ENCODE measurements at places on chromosomes 13 and 19.

GRCh38 chr13:110197026-110197425 is 109.9 kb downstream of the COL4A1 start:
- no peak for DNase-seq

DNA sequence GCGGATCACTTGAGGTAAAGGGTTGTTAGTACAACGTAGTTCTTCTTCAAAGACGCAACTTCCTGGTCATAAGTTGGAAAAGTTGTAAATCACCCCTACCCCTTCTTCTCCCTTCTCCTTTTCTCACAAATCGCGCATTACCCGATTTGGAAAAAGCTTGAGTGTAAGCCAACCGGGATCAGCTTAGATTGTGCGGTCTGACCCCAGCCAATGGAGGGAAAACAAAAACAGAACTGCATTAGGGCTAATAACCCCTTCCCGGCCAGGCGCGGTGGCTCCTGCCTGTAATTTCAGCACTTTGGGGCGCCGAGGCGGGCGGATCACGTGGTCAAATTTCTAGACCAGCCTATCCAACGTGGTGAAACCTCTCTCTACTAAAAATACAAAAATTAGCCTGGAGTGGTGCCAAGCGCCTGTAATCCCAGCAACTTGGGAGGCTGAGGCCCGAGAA is 806 bp downstream of the ZNF90 start:
- peak; percentile 3 for DNase-seq

GRCh38 chr19:13441810-13442512 is 64.3 kb downstream of the CACNA1A start:
- no peak for DNase-seq

GRCh38 chr13:69287050-69287698 is 820.5 kb upstream of the ATXN8OS start:
- no peak for DNase-seq

- no peak for DNase-seq
These were observed 10.7 kb downstream of the LILRA5 start for GRCh38 chr19:54302257-54302656.

- DNase-seq: no peak
These were observed 177.6 kb downstream of the SHISA2 start for GRCh38 chr13:25874064-25874737.

DNA sequence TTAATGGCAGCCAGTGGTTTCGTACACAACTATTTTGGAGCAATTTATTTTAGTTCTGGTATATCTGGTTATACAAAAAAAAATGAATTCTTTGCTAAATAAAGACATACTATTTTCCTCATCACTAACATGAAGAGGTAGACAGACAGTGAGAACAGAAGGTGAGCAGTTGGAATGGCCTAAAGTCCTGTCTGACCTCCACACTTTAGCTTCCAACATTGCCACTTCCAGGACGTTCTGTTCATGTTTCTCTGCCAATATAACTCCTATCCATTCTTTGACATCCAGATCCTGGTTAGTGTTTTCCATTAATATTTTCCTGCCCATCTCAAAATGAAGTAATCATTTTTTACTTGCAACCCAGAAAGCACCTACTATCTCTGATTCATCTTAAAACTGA is 112.9 kb upstream of the FRY start:
- no peak for DNase-seq

DNA sequence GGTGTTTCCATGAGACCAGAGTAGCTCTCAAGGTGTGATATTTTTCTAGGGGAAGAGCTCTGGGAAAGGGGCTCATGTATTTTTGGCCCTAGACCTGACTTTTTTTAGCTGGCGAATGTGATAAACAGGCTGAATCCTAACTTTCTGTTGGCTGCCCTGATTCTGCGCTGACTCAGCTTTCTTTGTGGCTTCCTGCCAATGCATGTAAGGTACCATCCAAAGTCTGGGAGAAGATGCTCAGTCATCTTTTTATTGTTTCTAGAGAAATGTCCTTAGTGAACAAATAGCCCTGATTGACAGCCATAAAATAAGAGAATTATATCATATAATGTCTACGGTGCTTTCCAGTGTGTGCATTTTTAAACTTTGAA is 113.6 kb upstream of the MBNL2 start:
- no peak for DNase-seq

- no peak for DNase-seq
These were observed 59.8 kb downstream of the URI1 start for GRCh38 chr19:30001791-30002190.

- DNase-seq: no peak
These were observed 9.5 kb downstream of the ADAMTSL5 start for GRCh38 chr19:1503089-1503924.

DNA sequence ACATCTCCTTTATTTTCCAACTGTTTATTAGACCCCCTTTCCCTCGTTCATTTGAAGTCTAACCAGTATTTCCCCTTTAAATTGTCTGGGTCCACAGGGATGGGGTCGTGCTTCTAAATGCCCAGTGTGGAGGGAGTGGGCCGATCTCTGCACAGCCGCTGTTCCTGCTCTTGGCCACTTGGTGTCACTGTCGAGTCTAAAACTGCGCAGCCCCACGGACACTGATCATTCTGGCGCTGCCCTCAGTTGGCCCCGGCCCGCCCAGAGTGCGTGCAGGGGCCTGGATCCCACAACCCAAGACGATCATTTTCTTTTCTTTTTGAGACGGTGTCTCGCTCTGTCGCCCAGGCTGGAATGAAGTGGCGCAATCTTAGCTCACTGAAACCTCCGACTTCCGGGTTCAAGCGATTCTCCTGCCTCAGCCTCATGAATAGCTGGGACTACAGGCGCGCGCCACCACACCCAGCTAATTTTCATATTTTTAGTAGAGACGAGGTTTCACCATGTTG is 12.0 kb downstream of the WDR88 start:
- DNase-seq: no peak

GRCh38 chr13:99941086-99941485 is 30.5 kb downstream of the ZIC5 start:
- no peak for DNase-seq

GRCh38 chr13:33206425-33206824 is 79.1 kb downstream of the STARD13 start:
- DNase-seq: no peak

DNA sequence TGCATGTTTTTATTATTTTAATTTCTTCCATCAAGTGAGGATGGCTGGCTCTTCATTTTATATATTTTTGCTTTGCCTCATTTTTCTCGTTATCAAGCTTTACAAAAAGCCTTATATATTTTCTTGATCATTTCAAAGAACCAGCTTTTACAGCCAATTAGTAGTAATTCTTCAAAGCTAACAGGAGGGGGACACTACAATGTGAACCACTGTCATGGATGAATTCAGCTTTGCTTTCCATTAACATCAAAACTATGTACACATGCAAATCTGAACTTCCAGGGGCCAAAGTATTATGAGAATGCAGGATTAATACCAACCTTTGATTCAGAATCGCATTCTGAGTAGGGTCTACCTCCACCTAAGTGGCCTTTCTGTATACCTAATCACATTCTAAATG is 11.1 kb downstream of the UQCRFS1 start:
- DNase-seq: no peak

DNA sequence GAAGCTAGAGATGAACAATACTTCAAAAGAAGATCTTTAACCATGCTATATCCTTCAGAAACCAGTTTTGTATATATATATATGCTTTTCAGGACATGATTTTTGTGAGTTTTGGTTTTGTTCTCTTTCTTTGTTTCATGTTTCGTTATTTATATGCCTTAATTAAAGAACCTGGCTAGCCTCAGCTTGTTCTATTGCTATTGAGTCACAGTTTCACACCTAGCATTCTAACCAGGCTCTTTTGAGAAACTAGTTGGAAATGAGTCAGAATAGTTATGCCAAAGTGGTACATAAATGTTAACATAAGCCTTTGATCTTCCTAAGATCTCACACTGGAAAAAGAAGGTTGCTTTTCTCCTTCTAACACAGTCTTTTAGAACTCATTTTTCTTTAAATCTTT is 1925.2 kb downstream of the OLFM4 start:
- DNase-seq: no peak

- no peak for DNase-seq
These were observed 16.2 kb downstream of the TEX29 start for GRCh38 chr13:111336666-111337065.

- DNase-seq: no peak
These were observed 59.9 kb upstream of the ZNF85 start for GRCh38 chr19:20863176-20863575.

DNA sequence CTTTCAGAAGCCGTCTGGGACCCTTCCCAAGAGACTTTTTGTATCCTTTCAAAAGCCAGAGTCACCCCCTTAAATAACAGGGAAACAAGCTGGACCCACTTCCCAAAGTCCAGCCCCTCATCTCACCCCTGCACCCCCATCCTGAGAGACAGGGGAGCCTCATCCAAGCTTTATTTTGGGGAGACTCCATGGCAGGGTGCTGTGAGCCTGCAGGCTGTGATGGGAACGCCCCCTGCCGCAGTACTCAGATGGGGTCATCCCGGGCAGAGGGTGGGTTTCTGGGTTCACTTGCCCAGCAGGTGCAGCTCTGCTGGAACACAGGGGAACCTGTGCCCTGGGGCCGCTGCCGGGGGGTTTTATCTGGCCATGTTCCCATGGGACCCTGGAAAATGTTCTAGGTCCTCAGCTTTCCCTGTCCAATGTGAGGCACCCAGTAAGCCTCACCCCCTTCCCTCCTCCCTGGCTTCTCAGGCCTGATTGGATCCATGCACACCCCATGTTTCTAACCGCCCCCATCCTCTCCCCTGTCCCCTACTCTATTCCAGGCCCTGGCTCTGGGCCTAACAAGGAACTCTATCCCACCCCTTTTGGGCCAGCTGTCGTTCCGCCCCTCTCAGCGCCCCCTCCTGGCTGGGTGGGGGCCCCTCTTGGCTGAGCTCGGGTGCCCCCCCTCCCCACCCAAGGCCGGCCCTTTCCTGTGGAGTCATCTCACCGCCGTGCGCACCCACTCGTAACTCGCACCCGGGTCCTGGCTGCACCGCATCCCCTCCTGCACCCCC is 1.0 kb downstream of the HIF3A start:
- no peak for DNase-seq

- no peak for DNase-seq
These were observed 24.1 kb upstream of the PTPRS start for GRCh38 chr19:5364674-5365073.

DNA sequence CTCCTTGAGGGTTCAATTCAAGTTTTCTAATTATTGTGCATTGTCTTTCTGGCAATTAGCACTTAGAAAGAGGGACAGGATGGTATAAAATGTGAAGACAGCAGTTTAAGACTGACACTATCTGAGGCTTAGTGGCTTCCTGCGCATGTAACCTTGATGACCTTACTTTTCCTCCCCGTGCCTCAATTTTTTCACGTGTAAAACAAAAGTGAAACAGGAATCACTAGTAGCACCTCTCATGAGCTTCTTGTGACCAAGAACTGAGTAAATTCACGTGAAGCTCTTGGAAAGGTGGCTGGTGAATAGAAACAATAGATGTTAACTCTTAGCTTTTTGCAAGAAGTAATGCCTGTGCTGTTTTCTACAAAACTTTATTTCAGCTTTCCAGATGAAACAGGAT is 233.9 kb downstream of the LMO7 start:
- no peak for DNase-seq

GRCh38 chr19:10182076-10182475 is 12.7 kb downstream of the DNMT1 start:
- no peak for DNase-seq
